ENCODE measurements at places on chromosomes 1 and 21. TPM values are rescaled to one million over a fixed set of nuclear protein-coding genes. Genes with fewer than 3 reads are reported as not detected.

GRCh38 chr1:7335224-7335879 is 435.7 kb upstream of the VAMP3 start:
- peaks cover 22% of the 10 kb centered on the region for H3K4me1 ChIP-seq
- no peaks in the 10 kb centered on the region for H3K36me3 ChIP-seq
- DNase-seq = no peak
- H3K4me3 ChIP-seq = no peak overlapping the region
- no peaks in the 10 kb centered on the region for H3K27me3 ChIP-seq

- H3K4me1 ChIP-seq = no peaks in the 10 kb centered on the region
- DNase-seq = peak; percentile 53
- H3K27ac ChIP-seq = no peak overlapping the region
- no peaks in the 10 kb centered on the region for H3K27me3 ChIP-seq
Measured at GRCh38 chr1:99527078-99527477, 118.8 kb upstream of the PALMD start.

DNA sequence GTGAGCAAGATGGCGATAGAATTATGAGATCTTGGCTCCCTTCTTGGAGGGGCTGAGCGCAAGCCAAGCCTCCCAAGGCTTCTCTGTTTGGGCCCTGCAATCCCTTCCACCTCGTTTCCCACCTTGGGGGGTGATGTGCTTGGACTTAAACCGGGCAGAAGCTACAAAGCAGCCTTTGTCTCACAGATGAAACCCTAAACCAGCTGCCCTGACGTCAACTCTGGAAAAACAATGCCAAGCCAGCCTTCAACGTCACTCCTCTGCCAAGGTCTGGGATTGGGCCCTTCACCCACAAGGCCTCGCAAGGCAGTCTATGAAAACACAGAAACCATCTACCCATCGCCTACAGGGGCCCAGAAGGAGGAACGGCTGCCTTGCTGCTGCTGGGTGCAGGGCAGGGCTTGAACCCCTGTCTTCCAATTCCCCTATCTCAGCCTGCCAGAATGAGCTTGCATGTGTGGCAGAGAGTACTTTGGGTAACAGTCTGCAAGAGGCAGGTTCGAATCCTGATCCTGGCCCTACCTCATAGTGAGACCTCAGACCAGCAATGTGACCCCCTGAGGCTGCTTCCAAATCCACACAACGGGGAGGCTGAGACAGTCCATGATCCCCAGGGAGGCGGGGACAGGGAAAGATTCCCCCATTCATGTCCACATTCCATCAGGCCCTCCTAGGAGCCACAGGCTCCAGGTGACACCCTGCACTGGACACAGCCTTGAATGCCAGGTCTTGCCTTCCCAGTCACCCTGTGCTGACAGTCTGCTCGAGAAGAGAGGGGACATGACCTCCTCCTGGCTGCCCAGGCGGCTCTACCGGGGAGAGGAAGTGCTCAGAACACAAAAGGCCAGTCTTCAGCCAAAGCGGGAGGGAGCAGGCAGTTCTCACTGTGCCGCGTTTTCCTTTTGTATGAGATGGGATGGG is 15.0 kb downstream of the IFFO2 start:
- DNase-seq = peak; percentile 66
- H3K27me3 ChIP-seq = no peaks in the 10 kb centered on the region
- H3K36me3 ChIP-seq = peaks cover 5% of the 10 kb centered on the region
- peaks cover 5% of the 10 kb centered on the region for H3K4me1 ChIP-seq
- H3K4me3 ChIP-seq = no peak overlapping the region
- H3K27ac ChIP-seq = no peak overlapping the region

DNA sequence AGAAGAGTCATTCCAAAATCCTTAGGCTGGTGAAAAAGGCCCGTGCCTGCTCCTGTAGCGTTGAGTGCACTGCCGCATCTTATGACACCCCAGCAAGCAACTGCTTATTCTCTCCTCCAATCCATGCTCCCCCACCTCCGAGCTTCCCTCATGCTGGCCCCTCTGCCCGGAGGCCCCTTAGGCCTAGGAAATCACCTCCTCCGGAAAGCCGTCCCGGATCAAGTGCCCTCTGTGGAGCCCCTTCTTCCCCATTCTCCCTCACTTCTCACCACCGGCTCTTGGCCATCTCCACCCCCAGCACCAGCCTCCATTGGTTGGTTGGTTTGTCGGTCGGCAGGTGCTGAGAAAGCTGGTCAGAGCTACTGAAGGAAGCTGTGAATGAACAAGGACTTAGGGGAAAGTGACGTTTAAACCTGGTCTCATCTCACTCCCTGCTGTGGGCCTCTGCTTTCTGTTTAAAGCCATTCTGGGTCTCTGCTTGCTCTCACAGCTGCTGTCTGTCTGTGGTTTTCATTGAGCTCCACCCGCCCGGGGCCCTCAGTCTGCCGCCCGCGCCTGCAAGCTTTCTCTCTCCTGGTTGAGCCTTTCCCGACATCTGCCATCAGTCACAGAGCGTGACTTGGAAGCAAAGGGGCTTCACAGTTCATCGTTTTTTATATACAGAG is 122.2 kb downstream of the KCNN3 start:
- peak; percentile 66 for DNase-seq
- H3K36me3 ChIP-seq = no peaks in the 10 kb centered on the region
- no peak overlapping the region for H3K4me3 ChIP-seq
- peaks cover 8% of the 10 kb centered on the region for H3K27me3 ChIP-seq
- H3K4me1 ChIP-seq = no peaks in the 10 kb centered on the region
- no peak overlapping the region for H3K27ac ChIP-seq

- no peaks in the 10 kb centered on the region for H3K36me3 ChIP-seq
- peaks cover 16% of the 10 kb centered on the region for H3K4me1 ChIP-seq
- no peak overlapping the region for H3K4me3 ChIP-seq
Measured at GRCh38 chr1:159939678-159940002, 5.8 kb downstream of the IGSF9 start.

- no peaks in the 10 kb centered on the region for H3K36me3 ChIP-seq
- H3K4me3 ChIP-seq = no peak overlapping the region
- H3K4me1 ChIP-seq = no peaks in the 10 kb centered on the region
- H3K27ac ChIP-seq = no peak overlapping the region
Measured at GRCh38 chr1:66503841-66504470, 30.0 kb upstream of the SGIP1 start.

- H3K27ac ChIP-seq = no peak overlapping the region
- no peaks in the 10 kb centered on the region for H3K27me3 ChIP-seq
- DNase-seq = no peak
- H3K36me3 ChIP-seq = peaks cover 23% of the 10 kb centered on the region
- no peak overlapping the region for H3K4me3 ChIP-seq
- no peaks in the 10 kb centered on the region for H3K4me1 ChIP-seq
Measured at GRCh38 chr1:185297982-185298381, 19.1 kb downstream of the IVNS1ABP start.

DNA sequence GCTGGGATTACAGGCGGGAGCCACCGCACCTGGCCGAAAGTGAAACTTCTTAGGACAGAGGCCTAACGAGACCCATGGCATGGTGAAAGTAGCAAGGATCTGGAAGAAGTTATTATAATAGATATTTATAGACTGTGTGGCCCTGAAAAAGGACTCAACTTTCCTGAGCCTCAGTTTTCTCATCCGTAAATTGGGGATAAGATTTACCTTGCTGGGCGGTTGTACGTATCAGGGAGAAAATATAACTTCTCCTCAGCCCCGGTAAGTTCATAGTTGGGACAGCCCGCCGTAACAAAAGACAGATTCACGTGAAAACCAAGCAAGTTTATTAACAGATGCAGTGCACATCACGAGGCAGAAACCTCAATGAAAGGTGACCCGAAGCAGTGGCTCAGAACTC is 5.5 kb upstream of the PIK3CD start:
- peaks cover 7% of the 10 kb centered on the region for H3K4me1 ChIP-seq
- H3K4me3 ChIP-seq = no peak overlapping the region
- H3K27ac ChIP-seq = no peak overlapping the region
- no peaks in the 10 kb centered on the region for H3K36me3 ChIP-seq
- peaks cover 8% of the 10 kb centered on the region for H3K27me3 ChIP-seq

GRCh38 chr1:229987953-229988352 is 79.1 kb upstream of the GALNT2 start:
- no peaks in the 10 kb centered on the region for H3K36me3 ChIP-seq
- no peaks in the 10 kb centered on the region for H3K27me3 ChIP-seq
- H3K4me1 ChIP-seq = no peaks in the 10 kb centered on the region
- DNase-seq = no peak
- H3K4me3 ChIP-seq = no peak overlapping the region

- H3K4me1 ChIP-seq = no peaks in the 10 kb centered on the region
- no peak overlapping the region for H3K4me3 ChIP-seq
- no peaks in the 10 kb centered on the region for H3K27me3 ChIP-seq
- H3K27ac ChIP-seq = no peak overlapping the region
- DNase-seq = no peak
Measured at GRCh38 chr1:23889074-23889473, 21.0 kb upstream of the FUCA1 start.

Gene FCER1G
- 41.6 TPM for total RNA-seq

Gene MAP10
- total RNA-seq = 2.7 TPM

Gene TNFRSF1B
- 52.0 TPM for total RNA-seq

Gene MPL
- total RNA-seq = 0.63 TPM

Gene ERG
- 26.1 TPM for total RNA-seq

Gene EPHA2
- total RNA-seq = 21.3 TPM

Gene ATP1A2
- total RNA-seq = 4.8 TPM

Gene EDARADD
- 2.3 TPM for total RNA-seq

Gene S100B
- 3.2 TPM for total RNA-seq

Gene STYXL2
- total RNA-seq = 0.57 TPM

Gene SMCP
- total RNA-seq = not detected
